ENCODE measurements at places on chromosomes 12 and 14.

- DNase-seq = no peak
Measured at GRCh38 chr12:95796982-95797289, 6.4 kb upstream of the NTN4 start.

DNA sequence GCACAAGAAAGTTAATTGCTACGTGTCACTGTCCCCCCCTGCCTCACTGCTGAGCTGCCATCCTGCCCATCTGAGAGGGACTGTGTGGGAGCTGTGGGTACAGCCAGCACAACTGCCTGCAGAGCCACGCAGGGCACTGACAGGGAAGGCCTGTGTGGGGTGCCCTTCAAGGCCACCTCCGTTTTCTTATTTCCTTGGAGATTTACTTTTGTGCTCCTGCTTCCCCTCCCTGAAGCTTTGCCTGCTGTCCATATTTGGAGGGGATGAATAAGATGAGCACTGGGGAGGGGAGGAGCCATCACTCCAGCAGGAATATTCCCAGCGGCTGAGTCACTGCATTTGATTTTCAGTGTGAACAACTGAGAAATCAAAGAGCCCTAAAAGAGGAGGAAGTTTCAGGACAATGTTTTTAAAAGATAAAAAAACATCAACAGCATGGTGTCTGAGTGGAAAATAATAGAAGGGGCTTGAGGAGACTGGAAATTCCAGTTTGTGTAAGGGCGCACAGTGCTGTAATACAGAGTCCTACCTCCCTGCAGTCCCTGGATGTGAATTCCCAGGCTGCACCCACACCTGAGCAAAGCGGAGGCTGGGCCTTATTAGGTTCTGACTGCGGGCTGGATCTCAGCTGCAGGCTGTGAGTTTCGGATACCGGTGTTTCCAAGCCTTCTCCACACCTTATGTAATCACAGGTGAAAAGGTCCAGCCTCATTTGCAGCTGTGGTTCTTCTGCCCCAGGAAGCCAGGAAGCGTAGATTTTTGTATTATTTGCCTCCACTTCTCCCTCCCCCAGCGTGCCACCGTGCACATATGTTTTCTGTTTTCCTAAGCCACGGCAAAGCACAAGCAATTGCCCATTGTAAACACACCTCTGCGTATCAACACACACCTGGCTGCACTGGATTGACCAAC, 192.6 kb upstream of the BCL2L14 start:
- DNase-seq = peak; percentile 73

DNA sequence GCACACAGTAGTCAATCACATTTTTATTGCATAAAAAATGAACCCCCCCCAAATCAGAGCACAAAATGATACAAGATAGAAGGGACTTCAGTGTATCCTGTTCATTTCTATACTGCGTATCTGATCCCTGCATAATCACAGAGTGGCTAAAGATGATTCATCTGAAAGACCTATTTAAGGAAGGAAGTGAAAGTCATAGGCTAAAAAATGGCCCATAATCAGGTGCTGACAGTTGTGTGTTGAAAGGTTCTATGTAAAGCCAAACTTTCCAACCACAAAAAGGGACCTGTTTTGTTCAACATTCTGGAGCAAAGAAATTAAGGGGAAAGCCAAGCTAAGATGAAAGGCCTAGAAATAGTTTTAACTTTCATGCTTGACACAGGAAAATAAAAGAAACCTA, 147.8 kb upstream of the ATP2B1 start:
- peak; percentile 95 for DNase-seq

DNA sequence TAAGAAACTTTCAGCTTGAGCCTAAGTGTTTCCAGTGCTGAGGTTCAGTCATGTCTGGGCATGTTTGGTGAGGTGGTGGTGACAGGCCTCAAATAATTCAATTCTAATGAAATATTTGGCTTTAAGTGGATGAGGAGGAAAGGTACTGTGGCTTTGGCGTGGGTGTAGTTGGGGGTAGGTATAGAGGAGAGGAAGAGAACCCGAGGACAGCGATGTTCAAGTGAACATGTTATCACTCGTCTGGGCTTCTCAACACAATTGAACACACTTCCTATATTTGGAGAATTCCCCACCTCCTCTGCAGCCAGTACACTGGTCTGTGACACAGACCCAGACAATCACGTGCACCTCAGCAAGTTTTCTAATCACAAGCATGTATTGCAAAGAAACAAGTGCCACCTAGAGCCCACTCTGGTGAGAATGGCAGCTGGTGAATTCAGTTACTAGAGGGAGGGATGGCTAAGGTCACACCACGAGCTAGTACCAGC, 53.0 kb downstream of the IFNG-AS1 start:
- DNase-seq = peak; percentile 5

DNA sequence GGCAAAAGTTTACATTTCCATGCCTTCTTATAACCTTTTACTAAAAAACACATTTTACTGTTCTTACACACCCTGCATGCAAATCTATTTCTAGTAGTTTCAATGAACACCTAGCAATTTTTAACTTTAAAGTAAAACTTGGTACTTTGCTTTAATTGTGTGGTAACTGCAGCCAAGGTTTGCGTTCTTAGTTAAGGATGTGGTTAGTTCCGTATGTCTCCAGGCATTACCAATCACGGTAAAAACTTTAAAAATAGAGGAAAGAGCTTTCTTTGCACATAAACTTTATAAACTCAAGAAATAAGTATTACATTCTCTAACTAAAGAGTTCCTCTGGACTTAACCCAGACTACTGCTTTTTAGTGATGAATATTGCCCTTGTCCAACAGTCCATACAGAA, 795.2 kb downstream of the SLC16A7 start:
- peak; percentile 16 for DNase-seq

DNA sequence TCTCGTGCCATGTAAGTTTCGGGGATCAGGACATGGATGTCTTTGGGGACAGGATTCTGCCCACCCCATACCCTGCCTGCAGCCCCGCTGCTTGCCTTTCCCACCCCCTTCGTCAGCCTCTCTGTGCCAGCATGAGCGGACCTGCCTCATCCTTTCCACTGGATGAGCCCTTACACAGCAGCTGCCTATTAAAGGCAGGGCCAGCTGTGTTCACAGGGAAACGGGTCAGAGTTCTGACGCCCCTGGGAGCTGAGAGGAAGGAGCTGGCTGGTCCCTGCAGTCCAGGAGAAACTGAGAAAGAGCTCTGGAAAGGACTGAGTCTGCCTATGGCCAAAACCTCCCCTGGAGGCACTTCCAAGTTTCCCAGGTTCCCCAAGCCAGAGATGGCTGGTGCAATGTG, 83.5 kb upstream of the NCOR2 start:
- DNase-seq = no peak

GRCh38 chr14:68297876-68298468, 478.4 kb downstream of the RAD51B start:
- peak; percentile 37 for DNase-seq

GRCh38 chr12:127750076-127750840, 516.7 kb upstream of the TMEM132C start:
- no peak for DNase-seq

GRCh38 chr12:122747224-122748135, 5.1 kb upstream of the DENR start:
- DNase-seq = no peak

GRCh38 chr14:100746326-100746725, 19.6 kb downstream of the DLK1 start:
- no peak for DNase-seq

DNA sequence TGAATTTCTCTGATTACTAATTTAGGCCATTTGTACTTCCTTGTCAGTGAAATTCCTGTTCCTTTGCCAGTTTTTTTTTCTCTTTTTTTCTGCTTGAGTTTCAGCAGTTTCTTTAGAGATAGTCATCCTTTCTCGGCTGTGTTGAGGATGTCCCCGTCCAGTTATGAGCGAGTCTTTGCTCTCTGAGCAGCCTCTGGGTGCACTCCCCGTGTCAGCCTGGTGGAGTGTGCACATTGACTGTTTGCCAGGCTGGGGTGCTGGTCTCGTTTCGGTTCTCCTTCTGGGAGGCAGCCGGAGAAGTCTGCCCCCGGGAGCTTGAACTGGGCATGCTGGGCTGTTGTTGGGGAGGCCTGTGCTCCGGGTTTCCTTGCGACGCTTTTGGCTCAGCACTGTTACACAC, 3.0 kb downstream of the PACS2 start:
- DNase-seq = peak; percentile 60

GRCh38 chr12:89067421-89068187, 284.7 kb downstream of the DUSP6 start:
- peak; percentile 96 for DNase-seq

DNA sequence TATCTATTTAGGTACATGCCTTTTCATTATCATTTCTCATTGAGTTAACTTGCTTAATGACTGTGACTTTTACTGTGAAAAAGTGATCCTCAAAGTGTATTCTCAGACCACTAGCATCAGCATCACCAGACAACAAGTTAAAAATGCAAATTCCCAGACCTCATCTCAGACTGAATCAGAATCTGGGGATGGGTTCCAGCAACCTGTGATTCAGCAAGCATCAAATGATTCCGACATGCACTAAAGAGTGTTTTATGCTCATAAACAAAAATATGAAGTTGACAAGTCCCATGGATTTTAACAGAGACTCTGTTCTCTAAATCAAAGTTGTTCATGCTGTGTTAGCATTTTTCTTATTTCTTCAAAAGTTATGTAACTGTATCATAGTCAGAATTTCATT, 130.6 kb downstream of the BCAT1 start:
- no peak for DNase-seq

- DNase-seq = peak; percentile 36
Measured at GRCh38 chr12:24088751-24089509, 139.5 kb upstream of the SOX5 start.

GRCh38 chr12:11780521-11781101, 131.1 kb downstream of the ETV6 start:
- no peak for DNase-seq

DNA sequence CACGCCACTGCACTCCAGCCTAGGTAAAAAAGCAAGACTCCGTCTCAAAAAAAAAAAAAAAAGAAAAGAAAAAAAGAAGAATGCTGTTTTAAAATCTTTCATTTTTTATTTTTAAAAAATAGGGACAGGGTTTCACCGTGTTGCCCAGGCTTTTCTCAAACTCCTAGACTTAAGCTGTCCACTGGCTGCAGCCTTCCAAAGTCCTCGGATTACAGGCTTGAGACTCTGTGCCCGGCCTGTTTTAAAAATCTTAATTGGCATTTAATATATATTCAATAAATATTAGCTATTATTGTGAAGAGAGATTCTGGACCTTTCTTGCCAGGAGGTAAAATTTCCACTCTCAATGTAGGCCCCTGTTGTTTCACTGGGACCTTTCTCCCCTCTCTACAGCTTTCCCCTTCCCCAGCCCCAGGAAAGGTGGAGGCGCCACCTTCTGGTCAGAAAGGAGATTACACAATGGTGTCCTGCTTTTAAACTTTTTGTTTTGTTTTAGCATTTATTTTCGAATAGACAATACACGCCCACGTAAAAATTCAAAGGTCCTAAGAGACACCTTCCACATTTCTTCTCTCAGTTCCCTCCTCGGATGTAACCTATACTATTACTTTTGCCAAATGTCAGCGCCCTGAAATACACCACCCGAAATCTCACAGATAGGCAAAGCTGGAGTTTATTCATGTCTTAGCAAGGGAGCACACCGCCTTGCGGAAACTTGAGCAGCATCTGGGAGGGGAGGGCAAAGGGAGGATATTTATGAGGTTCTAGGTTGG, 23.8 kb upstream of the PHC1 start:
- DNase-seq = peak; percentile 37

GRCh38 chr12:39798977-39799376, 179.4 kb upstream of the ABCD2 start:
- DNase-seq = no peak

GRCh38 chr14:68521961-68522509, 270.8 kb downstream of the ZFP36L1 start:
- DNase-seq = no peak

GRCh38 chr14:92688434-92689375, 59.7 kb downstream of the LGMN start:
- DNase-seq = no peak

DNA sequence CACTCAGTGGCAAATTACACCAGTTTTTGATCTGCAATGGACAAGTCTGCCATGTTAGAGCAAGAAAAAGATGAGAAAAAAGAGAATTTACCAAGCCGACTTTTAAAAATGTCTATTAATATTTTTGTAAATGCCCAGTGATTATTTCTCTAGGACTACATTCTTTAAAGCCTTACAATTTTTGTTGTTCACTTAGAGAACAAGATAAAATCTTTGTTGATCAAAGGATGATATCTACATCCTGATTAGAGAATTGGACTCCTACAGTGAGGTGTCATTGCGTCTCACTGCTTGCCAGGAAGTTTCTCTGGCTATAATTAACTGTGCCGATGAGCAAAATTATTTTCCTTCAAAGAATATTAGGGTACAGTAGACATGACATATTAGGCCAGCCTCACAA, 1.7 kb upstream of the CFAP54 start:
- DNase-seq = no peak

GRCh38 chr12:13046964-13047363, 2.8 kb downstream of the FAM234B start:
- no peak for DNase-seq
